Pulmonary artery endothelial cell (primary cell): ENCODE measurements at places on chromosomes 6 and 20. TPM values are rescaled to one million over a fixed set of nuclear protein-coding genes. Genes with fewer than 3 reads are reported as not detected.

- DNase-seq = no peak
Measured at GRCh38 chr6:73565767-73566485, 45.1 kb upstream of the EEF1A1 start.

GRCh38 chr20:43726811-43727338, at the start of gene GTSF1L:
GTSF1L (minus strand) TSS chr20:43727002; CDS start chr20:43726694, 308 bp downstream.
- peak; percentile 46 for DNase-seq

PHACTR1 gene
- 5.8 and 7.0 TPM in 2 replicates for total RNA-seq

EDN3 gene
- total RNA-seq = not detected in 2 replicates

NEURL2 gene
- total RNA-seq = 2.2 and 2.7 TPM in 2 replicates

MYL9 gene
- 1.3 and 2.0 TPM in 2 replicates for total RNA-seq

DNA sequence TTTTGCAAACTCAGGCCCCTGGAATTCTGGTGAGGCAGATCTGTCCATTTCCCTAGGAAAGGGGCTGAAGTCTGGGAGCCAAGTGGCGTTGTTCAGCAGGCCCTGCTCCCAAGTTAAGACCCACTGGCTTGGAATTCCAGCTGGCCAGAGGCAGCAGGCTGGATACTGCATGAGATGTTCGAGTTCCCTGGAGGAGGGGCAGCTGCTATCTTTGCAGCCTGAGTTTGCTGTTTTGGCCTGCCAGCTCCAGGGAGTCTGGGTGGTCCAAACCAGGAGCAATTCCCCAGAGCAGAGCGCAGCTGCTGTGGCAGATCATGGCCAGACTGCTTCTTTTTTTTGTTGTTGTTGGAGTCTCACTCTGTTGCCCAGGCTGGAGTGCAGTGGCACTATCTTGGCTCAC, 18.2 kb upstream of the PGK2 start:
- DNase-seq = no peak

RPP40 gene
- 26.2 and 32.9 TPM in 2 replicates for total RNA-seq

- DNase-seq = no peak
Measured at GRCh38 chr20:39645131-39645530, 683.0 kb downstream of the DHX35 start.
